AG04450 (cell line): ENCODE measurements at places on chromosomes 13 and 19.

DNA sequence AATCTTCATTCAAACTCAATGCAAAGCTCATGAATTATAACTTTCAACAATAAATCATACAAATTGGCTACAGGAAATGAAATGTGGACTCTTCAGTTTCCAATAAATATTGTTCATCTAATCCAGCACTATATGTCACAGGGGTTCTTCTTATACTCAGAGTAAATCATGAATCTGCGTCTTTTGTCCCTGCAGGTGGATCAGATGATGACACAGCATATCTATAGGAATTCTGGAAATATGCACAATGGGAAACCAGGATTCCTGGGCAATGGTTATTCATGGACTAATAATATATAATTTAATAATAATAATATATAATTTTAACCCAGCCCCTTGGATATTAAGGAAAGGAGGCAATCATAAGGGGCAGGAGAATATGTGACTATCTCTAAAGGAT, 8.4 kb downstream of the ZNF573 start:
- DNase-seq: no peak

GRCh38 chr13:76822698-76823267, 63.4 kb downstream of the KCTD12 start:
- no peak for DNase-seq

DNA sequence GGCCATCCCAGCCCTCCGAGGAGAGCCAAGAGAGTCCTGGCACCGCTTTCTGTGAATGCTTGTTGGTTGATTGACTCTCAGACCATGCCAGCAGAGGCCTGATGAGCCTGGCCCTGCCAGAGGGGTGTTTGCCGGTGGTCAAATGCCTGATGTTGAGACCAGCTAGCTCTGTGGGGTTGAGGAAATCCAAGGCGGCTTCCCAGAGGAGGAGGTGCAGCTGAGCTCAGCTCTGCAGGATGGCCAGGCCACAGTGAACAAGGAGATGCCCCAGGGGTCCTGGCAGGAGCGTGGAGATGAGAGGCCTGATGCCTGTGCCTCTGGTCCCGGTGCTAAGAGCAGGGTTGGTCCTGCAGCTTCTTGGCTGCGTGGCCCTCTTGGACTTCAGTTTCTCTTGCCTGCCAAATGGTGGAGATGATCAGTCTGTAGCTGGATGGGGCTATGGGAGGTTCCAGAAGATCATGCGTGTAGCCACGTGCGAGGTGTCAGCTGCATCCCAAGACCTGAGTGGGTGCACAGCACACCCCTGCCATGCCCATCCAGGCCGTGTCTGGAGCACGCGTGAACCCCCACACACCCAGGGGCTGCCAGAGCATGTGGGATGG, 16.8 kb downstream of the NFIC start:
- DNase-seq: no peak

- DNase-seq: no peak
Measured at GRCh38 chr13:36796052-36796451, 23.0 kb upstream of the RFXAP start.

- DNase-seq: no peak
Measured at GRCh38 chr19:23345838-23346237, 49.4 kb downstream of the ZNF91 start.

- no peak for DNase-seq
Measured at GRCh38 chr13:90091611-90092010, 1255.9 kb upstream of the MIR17HG start.

GRCh38 chr13:77599351-77599750, 63.8 kb downstream of the SCEL start:
- DNase-seq: no peak

- DNase-seq: no peak
Measured at GRCh38 chr19:703651-704446, 4.9 kb upstream of the PALM start.
